ENCODE measurements at places on chromosomes 2 and 18.
A peak's percentile ranks its signal among the peaks of the same experiment; 100 is the strongest.

- DNase-seq = no peak
These were observed 227.4 kb downstream of the ATAD2B start for GRCh38 chr2:23699580-23699925.

GRCh38 chr2:12432985-12433625 lies 283.6 kb upstream of the TRIB2 start:
- DNase-seq = no peak

GRCh38 chr18:3246635-3247239 lies 864 bp upstream of the MYL12A start:
- DNase-seq = peak; percentile 26

DNA sequence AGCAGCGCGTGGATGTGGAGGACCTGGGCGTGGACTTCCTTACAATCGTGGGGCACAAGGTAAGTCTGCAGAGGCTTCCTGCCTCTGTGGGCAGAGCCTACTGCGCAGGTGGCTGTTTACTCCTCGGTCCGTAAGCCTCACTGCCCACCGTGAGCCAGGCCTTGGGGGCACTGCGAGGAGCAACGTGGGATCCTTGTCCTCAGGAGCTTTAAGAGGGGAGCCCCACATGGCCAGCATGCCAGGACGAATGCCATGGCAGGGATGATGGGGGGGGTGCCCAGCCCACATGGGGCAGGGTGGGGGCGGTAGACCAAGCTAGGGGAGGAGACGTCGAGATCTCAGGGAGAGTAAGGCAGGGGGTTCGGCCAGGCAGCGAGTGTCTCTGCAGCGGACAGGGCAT lies 18.0 kb upstream of the ESPNL start:
- DNase-seq = no peak

DNA sequence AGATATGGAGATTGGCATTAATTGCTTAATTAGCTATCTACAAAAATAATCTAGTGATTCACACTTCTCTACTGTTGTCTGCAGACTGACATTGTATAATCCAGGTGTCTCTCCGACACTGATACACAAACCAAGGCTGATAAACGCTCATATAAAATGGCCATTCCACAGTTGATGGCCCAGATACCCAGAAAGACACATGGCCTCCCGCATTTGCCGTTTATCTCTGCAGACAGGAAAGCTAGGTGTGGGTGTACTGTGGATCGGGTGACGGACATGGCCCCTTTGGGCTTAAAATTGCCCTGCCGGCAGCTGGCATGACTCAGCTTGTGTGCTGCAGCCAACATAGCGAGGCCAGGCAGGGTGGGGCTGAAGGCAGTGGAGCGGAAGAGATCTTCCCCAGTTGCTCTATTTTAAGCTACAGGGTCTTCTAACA lies 18.5 kb downstream of the PMAIP1 start:
- no peak for DNase-seq

- DNase-seq = no peak
These were observed 20.3 kb upstream of the XIRP2 start for GRCh38 chr2:166867874-166868514.

DNA sequence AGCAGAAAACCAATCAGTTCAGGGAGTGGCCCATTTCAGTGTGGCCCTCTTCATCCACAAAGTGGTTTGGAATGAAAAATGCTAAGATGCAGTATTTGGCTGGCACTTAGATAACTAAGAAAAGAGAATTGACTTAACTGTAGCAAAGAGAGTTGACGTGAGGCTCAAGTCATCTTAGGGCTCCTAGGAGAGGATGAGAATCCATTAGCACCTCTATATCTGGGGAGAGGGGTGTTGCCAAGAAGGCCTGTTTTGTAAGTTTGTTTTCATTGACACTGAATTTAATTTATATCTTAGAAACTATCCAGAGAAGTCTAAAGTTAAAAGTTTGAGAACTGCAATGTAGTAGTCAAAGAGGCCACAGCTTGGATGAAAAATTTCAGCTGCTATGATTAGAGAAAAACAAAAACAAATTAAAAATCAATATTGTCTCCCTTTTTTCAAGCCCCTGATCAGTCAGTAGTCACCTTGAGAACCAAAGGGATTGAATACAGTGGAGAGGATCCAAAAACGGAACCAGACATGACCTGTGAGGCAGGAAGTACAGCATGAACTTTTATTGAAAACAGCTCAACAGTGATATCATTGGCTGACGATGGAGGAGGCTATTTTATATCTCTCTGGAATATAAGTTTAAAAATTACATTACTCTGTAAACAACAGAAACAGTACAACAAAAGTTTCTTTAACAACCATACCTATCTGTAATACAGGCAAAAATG lies 52.7 kb downstream of the PHLPP1 start:
- no peak for DNase-seq

GRCh38 chr2:80148906-80149305 lies 155.6 kb downstream of the LRRTM1 start:
- DNase-seq = no peak

DNA sequence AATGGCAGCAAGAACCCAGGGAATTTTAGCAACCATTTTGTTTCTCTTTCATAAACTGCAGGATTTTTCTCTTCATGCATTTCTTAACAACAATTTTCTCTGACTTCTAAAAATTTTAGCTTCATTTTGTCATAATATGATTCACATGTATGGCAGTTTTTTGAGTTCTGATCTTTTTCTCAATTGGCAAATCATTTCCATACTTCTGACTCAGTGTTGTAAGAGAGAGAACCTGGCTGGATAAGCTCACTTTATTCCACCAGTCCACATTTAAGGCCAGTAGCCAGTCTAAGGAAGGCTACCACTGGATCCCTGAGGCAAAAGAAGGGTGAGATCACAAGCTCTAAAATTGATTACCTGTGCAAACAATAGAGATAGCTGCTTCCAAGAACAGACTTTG lies 42.8 kb upstream of the COL3A1 start:
- no peak for DNase-seq

DNA sequence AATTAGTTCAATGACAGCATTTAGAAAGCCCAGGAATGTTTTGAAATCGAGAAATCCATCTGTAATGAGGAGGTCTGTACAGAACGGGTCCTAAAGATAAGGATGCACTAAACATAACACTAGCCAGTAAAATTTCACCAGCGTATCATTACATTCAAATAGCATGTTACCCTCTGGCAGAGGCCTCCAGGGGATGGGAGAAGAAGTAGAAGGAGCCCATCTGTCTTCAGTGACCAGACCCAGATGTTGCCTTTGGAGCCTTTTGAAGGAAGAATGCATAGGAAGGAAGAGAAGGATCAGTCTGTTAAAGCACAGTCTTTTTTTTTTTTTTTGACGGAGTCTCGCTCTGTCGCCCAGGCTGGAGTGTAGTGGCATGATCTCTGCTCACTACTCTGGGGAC lies 86.1 kb upstream of the BCL2L11 start:
- DNase-seq = no peak

DNA sequence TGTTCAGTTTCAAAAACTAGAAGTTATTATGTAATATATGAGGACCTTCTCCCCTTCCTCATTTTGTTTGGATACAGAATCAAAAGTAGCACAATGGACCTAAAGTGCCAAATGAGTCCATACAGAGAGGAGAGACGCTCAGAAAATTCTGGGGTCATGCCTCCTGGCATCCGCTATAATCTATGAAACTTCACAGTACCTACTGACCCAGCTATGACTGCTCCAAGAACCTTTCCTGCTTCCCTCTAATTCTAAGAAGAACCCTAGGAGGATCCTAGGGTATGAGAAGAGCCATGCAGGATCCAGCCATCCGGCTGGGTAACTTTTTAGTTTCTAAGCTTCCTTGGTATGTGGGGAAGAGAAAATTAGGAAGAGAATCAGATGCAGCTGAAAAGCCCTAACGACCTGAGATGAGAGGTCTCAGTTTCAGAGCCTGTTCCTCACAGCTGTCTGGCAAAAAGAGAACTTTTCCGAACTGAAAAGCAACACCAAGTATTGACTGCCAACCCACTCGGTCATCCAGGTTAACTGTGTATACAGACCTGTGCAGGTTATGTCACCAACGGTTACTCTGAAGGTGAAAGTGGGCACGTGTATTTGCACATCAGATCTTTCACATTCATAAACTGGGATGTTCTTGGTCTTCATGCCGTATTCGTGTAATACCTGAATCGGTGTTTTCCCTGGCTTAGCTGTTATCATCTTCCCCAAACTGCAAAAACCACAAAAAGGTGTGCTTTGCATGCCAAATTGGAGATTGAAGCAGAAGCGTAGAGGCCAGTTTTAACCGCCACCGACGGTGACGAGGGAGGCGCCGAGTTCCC lies 1.1 kb downstream of the PRKRA start:
- peak; percentile 11 for DNase-seq

GRCh38 chr2:59398081-59398480 lies 1155.4 kb downstream of the BCL11A start:
- DNase-seq = no peak

- no peak for DNase-seq
These were observed 6.4 kb downstream of the TNS1 start for GRCh38 chr2:217996361-217996760.

DNA sequence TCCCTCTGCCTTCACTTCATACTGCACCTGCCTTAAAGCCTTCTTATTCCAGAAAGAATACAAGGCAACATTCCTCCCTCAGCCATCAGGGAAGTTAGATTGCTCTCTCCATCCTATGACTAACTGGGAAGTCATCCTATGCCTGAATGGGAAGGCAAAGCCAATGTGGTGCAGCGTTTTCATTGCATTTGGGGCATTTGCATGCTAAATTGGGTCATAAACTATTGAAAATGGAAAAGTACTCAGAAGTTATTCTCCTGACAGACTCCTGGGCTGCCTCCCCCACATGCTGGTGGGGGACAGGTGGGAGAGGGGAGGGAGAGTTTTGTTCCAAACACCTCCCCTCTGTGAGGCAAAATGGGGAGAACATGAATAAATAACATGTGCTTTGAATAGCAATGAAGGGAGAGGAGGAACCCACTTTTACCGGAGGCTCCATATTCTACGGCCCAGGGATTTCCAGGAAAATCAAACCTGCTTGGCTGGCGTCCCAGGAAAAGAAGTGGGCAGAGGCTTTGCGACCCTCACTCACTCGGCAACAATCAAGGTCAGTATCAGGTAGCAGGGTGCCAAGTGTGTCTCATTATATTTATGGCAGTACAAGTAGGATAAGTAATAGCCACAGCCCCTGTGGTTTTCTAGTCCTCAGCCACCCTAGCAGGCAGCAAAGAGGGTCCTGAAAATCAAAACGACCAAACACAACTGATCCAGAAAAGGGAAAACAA lies 84.1 kb downstream of the BOD1L2 start:
- DNase-seq = no peak

DNA sequence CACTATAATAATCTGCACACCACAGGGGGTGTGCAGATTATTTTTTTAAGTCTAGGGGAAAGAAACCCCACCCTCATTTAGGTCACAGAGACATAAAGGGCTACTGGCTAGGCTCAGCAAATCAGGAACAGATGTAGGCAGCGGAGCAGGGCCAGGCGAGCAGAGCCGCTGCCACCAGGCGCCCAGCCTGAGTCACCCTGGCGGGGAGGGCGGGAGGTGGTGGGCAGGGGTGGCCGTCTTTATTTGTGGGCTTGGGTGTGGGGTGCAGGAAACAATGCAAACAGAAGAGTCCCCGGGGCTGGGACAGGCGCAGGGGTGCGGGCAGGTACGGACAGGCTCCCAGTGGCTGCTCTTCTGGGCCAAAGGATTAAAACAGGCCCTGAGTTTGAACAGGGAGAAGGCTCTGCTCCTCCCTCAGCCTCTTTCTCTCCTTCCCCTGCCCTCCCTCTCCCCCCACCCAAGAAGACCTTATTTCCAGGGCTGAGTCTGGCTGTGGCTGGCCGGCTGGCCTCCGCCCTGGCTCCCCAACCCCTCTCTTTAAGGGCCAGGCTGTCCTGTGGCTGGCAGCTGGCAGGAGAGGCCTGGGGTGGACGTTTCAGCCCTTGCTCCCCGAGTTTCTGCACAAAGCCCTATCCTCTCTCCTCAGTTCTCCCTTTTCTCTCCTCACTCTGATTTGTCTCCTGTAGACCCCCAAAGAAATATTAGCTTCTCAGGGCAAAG lies 142.9 kb upstream of the SMAD2 start:
- no peak for DNase-seq

- DNase-seq = no peak
These were observed 43.0 kb downstream of the G6PC2 start for GRCh38 chr2:168944065-168944464.

- no peak for DNase-seq
These were observed 91.0 kb downstream of the TGIF1 start for GRCh38 chr18:3540805-3541548.

DNA sequence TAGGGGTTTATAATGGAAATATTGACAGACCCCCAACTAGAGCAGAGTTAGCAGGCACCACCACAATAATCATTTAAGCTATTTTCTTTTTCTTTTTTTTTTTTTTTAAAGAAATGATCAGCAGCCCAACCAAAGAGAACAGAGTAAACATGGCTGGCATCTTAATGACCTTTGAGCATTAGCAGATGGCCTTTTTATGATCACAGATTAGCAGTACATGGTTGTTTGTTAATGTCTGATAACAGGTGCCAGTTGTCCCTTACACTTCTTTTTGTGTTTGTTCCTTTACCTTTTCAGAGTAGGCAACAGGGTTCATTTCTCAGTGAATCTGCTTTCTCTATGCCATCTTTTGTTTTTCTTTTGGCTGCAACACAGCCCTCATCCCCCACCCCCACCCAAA lies 747.0 kb downstream of the BCL11A start:
- DNase-seq = no peak

DNA sequence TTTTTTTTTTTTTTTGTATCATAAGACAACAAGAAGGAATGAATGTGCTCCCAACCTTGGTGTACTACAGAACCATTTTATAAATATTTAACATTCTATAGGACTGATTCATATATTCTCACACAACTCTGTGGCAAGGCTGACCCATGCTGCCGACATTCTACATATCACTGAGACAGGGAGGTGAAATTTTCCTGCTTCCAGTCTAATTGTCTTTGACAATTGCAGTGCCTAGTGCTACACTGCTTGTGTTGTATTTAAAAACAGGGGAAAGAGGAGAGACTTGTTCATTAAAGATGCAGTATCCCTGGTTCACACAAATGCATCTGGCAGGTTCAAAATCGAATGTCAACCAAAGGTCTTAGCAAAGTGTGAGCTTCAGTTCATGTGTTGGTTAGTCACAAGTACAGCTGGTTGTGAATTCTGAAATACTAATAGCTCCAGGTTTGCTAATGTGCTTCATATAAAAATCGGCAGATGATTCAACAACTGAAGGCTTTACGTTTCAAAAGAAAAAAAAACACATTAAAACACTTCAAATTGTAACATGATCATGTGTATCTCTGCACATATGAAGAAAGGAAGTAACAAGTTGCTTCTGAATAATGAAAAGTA lies 130.8 kb downstream of the FIGN start:
- no peak for DNase-seq

- no peak for DNase-seq
These were observed 55.8 kb downstream of the AP1S3 start for GRCh38 chr2:223781560-223781959.

GRCh38 chr2:88755836-88756235 lies 64.4 kb downstream of the RPIA start:
- DNase-seq = no peak

DNA sequence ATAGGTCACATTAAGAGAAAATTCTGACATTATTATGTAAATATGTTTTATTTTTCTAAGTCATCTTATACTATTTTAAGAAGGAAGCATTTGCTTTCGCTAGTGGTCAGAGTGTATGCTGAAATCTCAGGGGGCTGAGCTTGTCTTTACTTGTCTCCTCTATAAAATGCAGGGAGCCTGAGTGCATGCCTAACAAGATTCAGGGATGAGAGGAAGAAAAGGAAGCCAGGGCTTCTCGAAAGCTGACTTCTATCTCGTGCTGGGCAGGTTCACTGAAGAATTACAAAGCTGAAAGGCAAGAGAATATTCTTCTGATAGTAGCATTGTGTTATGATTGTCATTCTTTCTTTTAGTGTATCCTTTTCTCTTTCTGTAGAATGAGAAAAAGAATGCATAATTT lies 467.4 kb downstream of the SOX11 start:
- DNase-seq = no peak

GRCh38 chr2:72914206-72914559 lies 3.1 kb upstream of the EMX1 start:
- no peak for DNase-seq

Data from stimulated activated CD4-positive, alpha-beta T cell treated with anti-CD3 and anti-CD28 coated beads, Interleukin-12 subunit alpha, Interleukin-12 subunit beta, amount 100 ng/mL, for 4 hours (primary cell).